ENCODE measurements at places on chromosomes 12 and 14.

DNA sequence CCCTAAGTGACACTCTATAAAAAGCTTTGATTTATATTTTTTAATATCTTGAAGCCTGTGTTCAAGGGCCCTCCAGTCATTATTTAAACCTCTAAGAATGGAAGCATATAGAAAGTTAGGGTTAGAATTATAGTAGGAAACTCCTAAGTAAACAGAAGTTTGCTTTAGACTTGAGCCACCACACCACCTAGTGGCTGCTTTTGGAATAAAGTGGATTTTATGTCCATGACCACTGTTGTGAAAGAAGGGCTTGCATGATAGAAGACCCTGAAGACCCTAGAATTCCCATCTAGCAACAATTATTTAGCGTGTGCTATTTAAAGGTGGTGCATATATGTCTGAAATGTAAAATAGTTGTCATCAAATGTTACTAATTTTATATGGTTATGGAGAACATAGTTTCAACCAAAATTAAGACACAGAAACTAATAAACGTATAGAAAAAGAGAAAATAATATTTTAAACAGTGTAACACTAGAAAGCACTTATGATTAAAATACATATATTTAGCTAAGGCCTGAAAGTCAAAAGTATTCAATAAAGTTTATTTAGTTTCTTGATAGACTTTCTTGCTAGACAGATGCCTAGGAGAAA, 21.3 kb downstream of the LRRIQ1 start:
- no peak for DNase-seq

DNA sequence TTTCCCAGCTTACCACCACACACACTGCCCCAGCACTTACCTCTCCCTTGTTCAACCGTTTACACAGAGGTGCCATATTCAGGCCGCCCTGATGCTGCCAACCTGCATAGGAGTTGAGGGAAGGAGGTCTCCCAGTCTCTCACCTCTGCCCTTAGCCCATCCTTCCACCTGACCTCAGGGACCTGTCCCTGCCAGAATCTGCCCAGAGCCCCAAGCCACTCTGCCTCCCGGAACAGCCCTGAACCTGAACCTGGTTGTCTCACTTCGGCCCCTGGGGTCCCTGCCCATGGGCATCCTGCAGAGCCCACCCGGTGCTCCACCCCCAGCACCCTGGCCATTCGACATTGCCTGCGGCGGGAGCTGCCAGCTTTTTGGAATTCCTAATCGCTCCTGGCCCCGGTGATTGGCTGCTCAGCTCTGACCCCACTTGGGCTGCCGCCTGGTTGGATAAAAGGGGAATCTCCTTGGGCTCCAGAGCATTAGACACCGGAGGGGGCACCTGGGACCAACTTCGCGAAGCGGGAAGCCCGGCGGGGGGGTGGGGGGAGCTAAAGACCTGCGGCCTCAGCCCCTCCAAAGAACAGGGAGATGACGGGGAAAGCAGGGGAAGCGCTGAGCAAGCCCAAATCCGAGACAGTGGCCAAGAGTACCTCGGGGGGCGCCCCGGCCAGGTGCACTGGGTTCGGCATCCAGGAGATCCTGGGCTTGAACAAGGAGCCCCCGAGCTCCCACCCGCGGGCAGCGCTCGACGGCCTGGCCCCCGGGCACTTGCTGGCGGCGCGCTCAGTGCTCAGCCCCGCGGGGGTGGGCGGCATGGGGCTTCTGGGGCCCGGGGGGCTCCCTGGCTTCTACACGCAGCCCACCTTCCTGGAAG, at the start of gene VSX2:
VSX2 (plus strand) TSS at position 476 of the 874 bp plus-strand sequence; CDS start at position 589, 113 bp downstream.
- no peak for DNase-seq

DNA sequence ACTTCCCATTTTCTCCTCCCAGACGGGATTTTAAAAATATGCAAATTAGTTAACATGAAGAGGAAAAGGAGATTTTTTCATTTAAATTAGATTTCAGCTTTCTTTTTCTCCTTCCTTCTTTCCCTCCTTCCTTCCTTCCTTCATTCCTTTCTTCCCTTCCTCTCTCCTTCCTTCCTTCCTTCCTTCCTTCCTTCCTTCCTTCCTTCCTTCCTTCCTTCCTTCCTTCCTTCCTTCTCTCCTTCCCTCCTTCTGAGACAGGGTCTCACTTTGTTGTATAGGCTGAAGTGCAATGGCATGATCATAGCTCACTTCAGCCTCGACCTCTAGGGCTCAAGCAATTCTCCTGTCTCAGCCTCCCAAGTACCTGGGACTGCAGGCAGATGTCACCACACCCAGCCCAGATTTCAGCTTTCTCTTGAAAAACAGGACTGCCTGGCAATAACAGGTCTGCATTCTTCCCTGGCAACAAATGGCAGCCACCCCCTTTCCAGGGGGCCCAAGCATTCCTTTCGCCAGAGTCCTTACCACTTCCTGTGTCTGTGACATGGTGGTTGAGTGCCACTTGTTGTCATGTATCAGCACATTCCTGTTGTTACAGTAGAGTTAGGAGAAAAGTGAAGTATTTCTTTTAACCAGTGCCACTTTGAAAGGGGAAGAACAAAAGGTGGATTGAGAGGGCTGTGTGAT, 119.1 kb downstream of the PTPN11 start:
- DNase-seq = no peak

GRCh38 chr14:61662437-61663311, 32.6 kb upstream of the HIF1A start:
- DNase-seq = no peak

DNA sequence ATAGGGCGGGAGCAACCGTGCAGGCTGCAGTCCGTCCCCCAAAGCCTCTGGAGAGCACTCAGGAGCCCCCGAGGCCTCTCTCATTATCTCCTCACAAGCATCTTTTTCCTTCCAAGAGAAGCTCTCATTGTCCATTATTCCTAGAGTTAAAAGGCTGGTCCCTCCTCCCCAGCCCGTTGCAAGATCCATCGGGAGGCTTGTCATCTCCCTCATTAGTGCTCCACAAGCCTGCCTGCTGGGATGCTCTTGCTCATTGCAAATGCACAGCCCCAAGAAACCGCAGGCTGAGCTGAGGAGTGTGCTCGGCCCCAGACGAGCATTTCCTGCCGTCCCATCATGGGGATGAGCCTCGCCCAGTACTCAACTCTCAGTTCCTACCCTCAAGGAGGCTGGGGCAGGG, 23.3 kb downstream of the NUAK1 start:
- DNase-seq = no peak

GRCh38 chr14:91397965-91398591, 19.5 kb downstream of the CCDC88C start:
- no peak for DNase-seq

DNA sequence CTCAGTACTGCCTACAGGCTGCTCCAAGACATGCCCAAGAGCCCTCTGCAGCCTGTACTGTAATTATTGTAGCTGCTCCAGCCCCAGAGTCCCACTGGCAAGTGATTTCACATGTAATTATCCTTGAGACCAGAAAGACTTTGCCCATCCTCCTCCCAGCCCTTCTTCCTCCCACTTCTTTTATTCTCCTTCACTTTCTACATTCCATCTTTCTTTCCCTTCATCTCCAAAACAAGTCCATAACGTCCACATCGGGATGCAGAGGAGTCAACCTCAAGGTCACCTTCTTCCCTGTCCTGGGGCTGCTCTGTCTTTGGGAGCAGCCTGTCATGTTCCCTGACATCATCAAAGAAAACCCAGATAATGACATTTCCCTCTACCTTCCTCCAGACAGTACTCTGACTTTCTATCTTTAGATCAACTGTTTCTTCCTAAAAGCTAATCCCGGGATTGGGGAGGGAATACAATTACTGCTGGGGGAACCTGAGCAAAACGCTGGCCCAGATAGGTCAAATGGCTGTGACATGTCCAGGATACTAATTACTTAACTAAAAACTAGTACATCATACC, 39.1 kb downstream of the SLC8A3 start:
- no peak for DNase-seq

- no peak for DNase-seq
These were observed 70.7 kb downstream of the ANO6 start for GRCh38 chr12:45286621-45287020.
